ENCODE measurements at places on chromosomes 1 and 21. TPM values are rescaled to one million over a fixed set of nuclear protein-coding genes. Genes with fewer than 3 reads are reported as not detected.

- H3K36me3 ChIP-seq = peaks cover 5% of the 10 kb centered on the region
- no peak overlapping the region for H3K4me3 ChIP-seq
- H3K27me3 ChIP-seq = peaks cover 10% of the 10 kb centered on the region
- DNase-seq = no peak
- peaks cover 2% of the 10 kb centered on the region for H3K4me1 ChIP-seq
- no peak overlapping the region for H3K27ac ChIP-seq
Observed at GRCh38 chr1:2986549-2987305, 34.5 kb upstream of the ACTRT2 start.

GRCh38 chr1:8431019-8431418 is 113.1 kb downstream of the SLC45A1 start:
- H3K36me3 ChIP-seq = no peaks in the 10 kb centered on the region
- peaks cover 57% of the 10 kb centered on the region for H3K4me1 ChIP-seq
- peak overlapping the region; percentile 78 for H3K27ac ChIP-seq
- DNase-seq = peak; percentile 24

- H3K4me3 ChIP-seq = no peak overlapping the region
- no peaks in the 10 kb centered on the region for H3K36me3 ChIP-seq
- DNase-seq = no peak
- no peaks in the 10 kb centered on the region for H3K4me1 ChIP-seq
- H3K27ac ChIP-seq = no peak overlapping the region
Observed at GRCh38 chr1:176469450-176470010, 6.6 kb downstream of the PAPPA2 start.

GRCh38 chr1:25169610-25170009 is 62.7 kb downstream of the SYF2 start:
- H3K27me3 ChIP-seq = no peaks in the 10 kb centered on the region
- no peaks in the 10 kb centered on the region for H3K36me3 ChIP-seq
- no peak overlapping the region for H3K4me3 ChIP-seq
- no peaks in the 10 kb centered on the region for H3K4me1 ChIP-seq

DNA sequence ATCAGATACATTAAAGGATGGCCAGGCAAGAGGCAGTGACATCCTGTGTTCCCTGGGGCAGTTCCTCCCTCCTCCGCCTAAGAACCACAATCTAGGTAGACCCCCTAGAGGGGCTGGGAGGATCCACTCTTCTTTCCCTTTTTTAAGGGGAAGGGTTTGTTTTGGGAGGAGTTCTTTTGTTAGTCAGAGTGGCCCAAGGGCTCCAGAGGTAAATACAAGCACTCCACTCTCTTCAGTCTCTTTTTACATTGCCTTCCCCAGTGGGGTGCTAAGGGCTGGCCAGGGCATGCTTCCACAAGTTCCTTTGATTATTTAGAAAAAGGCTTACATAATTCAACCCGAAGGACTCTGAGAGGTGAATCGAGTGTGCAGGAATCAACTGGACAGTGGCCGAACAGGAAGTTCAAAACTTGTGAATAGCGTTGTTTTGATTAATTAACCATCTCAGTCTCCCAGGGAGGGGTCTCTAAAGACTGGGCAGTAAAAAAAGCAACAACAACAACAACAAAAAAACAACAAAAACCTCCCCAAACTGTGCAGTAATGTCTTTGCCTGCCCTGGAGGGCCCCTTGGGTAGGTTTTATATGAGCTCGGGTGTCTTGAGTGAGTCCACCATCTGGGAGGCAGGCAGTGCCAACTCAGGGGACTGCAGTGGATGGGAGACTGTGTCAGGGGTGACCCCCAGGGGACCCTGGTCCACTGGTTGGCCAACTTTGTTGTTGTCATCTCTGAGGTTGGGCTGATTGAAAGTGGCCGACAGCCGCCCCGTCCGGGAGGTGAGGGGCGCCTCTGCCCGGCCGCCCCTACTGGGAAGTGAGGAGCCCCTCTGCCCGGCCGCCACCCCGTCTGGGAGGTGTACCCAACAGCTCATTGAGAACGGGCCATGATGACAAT is 33.2 kb upstream of the ENO1 start:
- no peak overlapping the region for H3K4me3 ChIP-seq
- H3K27me3 ChIP-seq = no peaks in the 10 kb centered on the region
- no peak for DNase-seq
- peaks cover 3% of the 10 kb centered on the region for H3K36me3 ChIP-seq

DNA sequence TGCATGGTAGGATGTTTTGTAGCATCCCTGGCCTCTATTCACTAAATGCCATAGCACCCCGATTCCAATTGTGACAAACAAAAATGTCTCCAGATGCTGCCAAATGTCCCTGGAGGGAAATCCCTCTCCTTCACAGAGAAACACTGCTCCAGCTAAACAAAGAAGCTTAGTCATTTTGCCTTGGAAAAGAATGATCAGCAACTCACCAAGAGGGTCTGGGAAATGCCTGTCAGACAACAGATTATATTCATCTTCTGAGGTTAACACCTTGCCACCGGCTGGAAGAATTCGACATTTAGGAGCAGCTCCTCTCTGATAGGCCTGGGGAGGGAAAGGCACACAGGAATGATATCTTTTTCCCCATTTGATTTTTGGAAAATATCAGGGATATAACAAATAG is 84.4 kb downstream of the NIBAN1 start:
- no peaks in the 10 kb centered on the region for H3K27me3 ChIP-seq
- DNase-seq = no peak

DNA sequence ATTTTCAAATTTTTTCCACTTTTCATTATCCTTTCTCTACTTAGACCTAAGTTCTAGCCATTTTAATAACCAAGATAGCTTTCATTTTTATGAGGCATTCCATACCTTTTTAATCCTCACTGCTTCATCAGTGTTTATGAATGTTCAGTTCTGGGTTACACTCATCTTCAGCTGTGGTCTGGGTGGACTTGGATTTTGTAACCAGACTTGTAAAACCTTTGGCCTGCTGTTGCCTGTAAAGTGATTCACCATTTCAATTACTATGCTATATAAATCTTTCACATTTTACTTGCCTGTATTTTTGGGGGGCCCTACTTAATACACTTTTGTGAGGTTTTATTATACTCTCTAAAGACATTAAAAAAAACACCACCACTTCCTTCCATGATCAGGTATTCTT is 46.2 kb downstream of the USP25 start:
- H3K36me3 ChIP-seq = peaks cover 9% of the 10 kb centered on the region
- H3K27me3 ChIP-seq = no peaks in the 10 kb centered on the region
- DNase-seq = no peak
- peaks cover 24% of the 10 kb centered on the region for H3K4me1 ChIP-seq

GRCh38 chr21:27060190-27060589 is 93.3 kb upstream of the ADAMTS5 start:
- H3K4me1 ChIP-seq = no peaks in the 10 kb centered on the region
- no peaks in the 10 kb centered on the region for H3K27me3 ChIP-seq
- no peak overlapping the region for H3K4me3 ChIP-seq
- DNase-seq = no peak

DNA sequence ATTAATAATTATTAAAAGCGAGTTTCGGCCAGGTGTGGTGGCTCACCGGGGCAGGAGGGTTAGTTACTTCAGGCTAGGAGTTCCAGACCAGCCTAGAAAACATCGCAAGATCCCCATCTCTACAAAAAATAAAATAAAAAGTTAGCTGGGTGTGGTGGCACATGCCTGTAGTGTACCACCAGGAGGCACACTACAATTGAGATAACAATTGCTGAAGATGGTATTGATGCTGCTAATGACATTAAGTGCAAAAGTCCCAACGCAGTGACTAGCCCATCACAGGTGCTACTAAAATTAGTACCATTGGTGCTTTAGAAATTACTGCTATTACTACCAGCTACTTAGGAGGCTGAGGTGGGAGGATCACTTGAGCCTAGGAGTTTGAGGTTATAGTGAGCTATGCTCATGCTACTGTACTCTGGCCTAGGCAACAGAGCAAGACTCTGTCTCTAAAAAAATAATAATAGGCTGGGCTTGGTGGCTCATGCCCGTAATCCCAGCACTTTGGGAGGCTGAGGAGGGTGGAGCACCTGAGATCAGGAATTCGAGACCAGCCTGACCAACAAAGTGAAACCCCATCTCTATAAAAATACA is 156.6 kb downstream of the GREM2 start:
- DNase-seq = no peak
- no peaks in the 10 kb centered on the region for H3K4me1 ChIP-seq
- no peaks in the 10 kb centered on the region for H3K36me3 ChIP-seq
- no peak overlapping the region for H3K27ac ChIP-seq
- no peak overlapping the region for H3K4me3 ChIP-seq

DNA sequence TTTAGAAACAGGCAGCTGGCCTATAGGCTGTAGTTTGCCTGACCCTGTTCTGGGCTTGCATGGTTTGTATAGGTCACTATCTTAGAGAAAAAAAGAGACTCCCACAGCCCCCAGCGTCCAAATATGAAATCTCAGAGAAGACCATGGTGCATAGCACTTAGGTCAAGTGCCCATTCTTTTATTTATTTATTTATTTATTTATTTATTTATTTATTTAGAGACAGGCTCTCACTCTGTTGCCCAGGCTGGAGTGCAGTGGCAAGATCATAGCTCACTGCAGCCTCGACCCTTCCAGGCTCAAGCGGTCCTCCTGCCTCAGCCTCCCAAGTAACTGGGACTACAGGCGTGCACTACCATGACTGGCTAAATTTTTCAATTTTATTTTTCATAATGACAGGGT is 50.8 kb upstream of the ARTN start:
- no peak for DNase-seq
- no peak overlapping the region for H3K27ac ChIP-seq
- peaks cover 5% of the 10 kb centered on the region for H3K4me1 ChIP-seq
- H3K27me3 ChIP-seq = no peaks in the 10 kb centered on the region
- peaks cover 3% of the 10 kb centered on the region for H3K36me3 ChIP-seq
- H3K4me3 ChIP-seq = no peak overlapping the region

DNA sequence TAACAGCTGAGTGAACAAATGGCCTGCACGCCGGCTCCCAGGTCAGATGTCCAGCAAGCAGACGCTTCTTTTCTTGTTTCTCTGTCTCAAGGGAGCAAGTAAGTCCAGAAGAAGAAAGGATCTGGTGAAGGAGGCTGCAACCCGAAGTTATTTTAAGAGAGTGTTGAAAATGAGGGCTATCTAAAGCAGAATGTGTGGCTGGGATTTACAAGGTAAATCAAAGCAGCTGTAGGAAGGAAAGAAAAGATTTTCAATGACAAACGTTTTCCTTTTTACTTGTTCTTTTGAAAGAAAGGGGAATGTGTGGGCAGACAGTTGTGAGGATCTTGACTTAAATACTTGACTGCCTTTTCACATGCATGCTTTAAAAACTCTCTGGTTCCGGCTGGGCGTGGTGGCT is 311.5 kb downstream of the KIF26B start:
- no peaks in the 10 kb centered on the region for H3K36me3 ChIP-seq
- no peak overlapping the region for H3K27ac ChIP-seq
- no peaks in the 10 kb centered on the region for H3K4me1 ChIP-seq
- DNase-seq = no peak

DNA sequence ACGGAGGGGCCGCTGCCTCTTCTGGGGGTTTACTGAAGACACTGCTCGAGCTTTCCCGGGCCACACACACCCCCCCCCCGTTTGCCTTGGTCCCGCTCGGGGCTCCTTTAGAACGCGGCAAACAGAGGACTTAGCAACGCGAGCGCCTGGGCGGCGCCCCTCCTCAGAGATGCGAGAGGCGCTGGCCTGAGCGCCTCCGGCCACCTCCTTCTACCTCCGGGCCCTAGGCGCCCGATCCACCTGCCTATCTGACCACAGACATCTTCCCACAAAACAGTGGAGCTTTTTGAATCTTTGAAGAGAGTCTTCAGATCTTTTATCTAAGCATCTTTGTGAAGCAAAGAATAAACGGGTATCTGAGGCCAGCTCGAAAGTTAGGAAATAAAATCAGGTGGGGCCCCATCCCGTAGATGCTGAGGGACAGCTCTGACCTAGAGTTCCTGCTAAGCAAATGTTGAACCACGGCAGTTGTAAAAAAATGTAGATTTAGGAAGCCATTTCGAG is 436 bp upstream of the TTLL7 start:
- peak overlapping the region; percentile 4 for H3K27ac ChIP-seq
- peaks cover 2% of the 10 kb centered on the region for H3K36me3 ChIP-seq
- no peak for DNase-seq
- H3K4me3 ChIP-seq = peak overlapping the region; percentile 90

DNA sequence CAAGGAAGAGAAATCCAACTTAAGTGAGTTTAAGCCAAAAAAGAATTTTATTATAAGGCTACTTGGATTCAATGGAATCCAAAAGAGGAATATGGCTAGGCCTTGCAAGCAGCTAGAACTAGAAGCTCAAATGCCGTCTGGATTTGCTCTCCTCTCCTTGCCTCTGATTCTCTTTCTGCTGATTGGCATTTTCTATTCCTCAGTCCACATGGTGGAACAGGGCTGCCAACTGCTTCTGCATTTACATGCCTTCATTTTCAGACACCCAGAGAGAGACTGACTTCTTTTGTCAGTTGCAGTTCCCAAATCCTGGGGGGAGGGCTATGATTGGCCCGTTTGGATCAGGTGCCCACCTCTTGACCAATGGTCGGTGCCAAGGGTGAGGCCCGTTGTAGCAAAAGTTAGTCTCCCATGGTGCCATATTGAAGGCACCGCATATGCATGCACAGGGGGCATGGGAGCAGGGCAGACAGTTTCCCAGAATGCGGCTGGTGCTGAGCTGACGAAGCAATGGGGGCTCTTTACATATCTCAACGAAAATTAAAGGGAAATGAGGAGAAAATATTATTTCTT is 18.3 kb downstream of the ZBTB18 start:
- no peaks in the 10 kb centered on the region for H3K36me3 ChIP-seq
- no peaks in the 10 kb centered on the region for H3K27me3 ChIP-seq
- DNase-seq = no peak
- H3K27ac ChIP-seq = no peak overlapping the region
- H3K4me1 ChIP-seq = peaks cover 13% of the 10 kb centered on the region
- H3K4me3 ChIP-seq = no peak overlapping the region

DNA sequence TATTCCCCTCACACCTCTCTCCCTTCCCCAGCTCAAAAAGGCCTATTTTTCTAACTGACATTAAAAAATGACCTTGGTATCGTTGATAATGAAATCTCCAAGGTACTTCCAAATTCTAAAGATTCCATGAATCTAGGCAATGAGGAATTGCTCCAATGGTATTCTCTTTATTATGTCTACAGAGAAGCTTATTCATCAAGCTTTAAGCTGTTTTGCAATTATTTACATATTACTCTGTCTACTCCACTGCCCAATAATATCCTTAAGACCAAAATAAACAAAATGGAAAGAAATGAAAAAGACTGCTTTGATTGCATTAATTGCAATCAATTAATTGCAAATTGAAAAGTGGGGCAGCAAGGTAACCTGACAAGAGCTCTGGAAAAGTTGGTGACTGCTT is 7.9 kb downstream of the PLPP3 start:
- no peaks in the 10 kb centered on the region for H3K36me3 ChIP-seq
- DNase-seq = no peak
- H3K27ac ChIP-seq = no peak overlapping the region
- peaks cover 10% of the 10 kb centered on the region for H3K27me3 ChIP-seq

- H3K27me3 ChIP-seq = peaks cover 48% of the 10 kb centered on the region
- H3K4me3 ChIP-seq = no peak overlapping the region
- H3K27ac ChIP-seq = no peak overlapping the region
- peaks cover 3% of the 10 kb centered on the region for H3K36me3 ChIP-seq
- peaks cover 9% of the 10 kb centered on the region for H3K4me1 ChIP-seq
- DNase-seq = no peak
Observed at GRCh38 chr1:178946416-178946815, 75.5 kb upstream of the ANGPTL1 start.

The LCE1A gene
- not detected for total RNA-seq

The MROH7 gene
- 0.37 TPM for total RNA-seq

Data from T-helper 17 cell (primary cell).